EL (cell line): ENCODE measurements at places on chromosomes 1 and 21.

DNA sequence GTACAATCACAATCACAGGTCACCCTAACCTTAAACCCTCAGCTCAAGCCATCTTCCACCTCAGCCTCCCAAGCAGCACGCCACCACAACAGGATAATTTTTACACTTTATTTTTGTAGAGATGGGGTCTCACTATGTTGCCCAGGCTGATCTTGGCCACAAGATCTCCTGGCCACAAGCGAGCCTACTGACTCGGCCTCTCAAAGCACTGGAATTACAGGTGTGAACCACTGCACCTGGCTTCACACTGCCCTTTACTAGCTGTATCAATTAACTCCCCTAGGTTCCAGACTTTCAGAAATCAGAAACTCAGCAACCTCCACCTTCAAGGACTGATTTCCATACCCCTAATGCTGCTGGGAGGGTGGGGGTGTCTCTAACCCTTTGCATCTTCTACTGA, 37.0 kb downstream of the NUP133 start:
- DNase-seq, result no peak

- peak; percentile 59 for DNase-seq
Observed at GRCh38 chr1:68321084-68321685, 88.9 kb upstream of the WLS start.

GRCh38 chr1:205236526-205236925, 8.8 kb downstream of the TMCC2 start:
- DNase-seq, result no peak

DNA sequence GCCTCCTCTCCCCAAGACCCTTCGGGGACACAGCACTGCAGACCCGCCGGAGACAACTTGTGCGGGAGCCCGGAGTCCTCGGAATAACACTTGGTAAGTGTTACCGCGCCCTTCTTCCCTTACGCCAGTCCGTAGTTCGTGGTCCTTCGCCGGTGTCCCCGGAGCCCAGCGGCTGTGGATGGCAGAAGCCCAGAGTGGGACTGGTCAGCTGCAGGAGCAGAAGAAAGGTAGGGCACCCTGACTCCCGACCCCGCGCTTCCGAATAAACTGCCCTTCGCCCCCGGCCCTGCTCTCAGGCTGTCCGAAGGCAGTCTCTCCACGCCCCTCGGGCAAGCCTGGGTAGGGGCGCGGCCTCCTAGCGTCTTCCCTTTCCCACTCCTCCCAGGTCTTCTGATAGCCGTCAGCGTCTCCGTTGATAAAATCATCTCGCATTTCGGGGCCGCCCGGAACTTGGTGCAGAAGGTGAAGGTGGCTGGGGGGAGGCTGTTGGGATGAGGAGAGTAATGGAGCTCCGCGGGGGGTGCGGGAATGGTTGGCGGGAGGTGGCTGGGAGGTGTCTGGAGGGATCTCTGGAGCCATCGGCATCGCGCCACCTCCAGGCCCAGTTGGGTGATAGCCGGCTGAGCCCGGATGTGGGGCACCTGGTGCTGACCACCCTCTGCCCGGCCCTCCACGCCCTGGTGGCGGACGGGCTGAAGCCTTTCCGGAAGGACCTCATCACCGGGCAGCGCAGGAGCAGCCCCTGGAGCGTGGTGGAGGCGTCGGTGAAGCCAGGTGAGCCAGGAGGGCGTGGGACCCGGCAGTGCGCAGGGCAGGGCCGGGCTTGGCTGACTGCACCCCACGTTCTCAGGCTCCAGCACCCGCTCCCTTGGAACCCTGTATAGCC, 4.3 kb downstream of the RUSC1 start:
- peak; percentile 66 for DNase-seq

GRCh38 chr21:36663033-36663855, 35.7 kb upstream of the SIM2 start:
- peak; percentile 44 for DNase-seq

- DNase-seq, result no peak
Observed at GRCh38 chr1:101278845-101279244, 42.0 kb downstream of the S1PR1 start.

- DNase-seq, result peak; percentile 97
Observed at GRCh38 chr1:153963030-153963849, at the start of gene SLC39A1. TSS of gene SLC39A1 (minus strand) at chr1:153963537. CDS start at chr1:153962715, 822 bp downstream.

DNA sequence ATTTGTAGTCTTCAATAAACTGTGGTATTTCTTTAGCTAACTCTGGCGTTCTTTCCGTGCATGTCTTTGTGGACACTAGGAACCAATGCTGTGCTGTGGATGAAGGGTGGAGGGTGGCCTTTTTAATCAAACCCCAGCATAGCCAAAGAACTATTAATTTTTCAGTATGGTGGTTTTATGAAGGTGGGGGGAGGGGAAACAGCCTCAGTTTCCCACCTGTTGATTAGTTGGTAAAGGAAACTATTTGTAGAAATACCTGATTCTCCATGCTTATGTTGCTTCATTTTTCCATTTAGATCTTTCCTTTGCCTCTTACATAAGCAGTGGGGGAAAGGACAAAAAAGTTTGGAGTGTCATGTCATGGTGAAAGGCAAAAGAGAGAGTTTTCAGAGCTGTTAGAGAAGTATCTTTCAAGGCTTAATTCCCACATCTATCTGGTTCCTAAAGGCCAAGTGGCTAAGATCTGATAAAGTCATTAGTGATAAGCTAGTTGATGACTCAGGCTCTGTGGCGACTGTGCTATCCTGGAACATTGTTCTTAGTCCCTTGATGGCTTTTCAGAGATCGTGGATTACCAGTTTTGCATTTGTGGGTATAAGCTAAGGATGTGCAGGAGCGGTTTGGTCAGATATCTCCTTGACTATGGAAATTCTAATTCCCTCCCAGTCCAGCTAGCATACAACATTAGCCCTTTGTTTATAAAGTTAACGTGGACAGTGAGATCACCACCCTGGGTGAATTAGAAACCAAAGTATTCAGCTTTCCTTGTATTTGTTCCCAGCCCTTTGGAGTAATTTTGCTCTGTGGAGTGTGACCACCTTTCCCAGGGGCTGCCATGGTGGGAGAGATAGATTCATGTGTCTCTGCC, 8.7 kb upstream of the HAX1 start:
- no peak for DNase-seq

- DNase-seq, result no peak
Observed at GRCh38 chr21:33659568-33659949, 17.3 kb downstream of the ITSN1 start.

DNA sequence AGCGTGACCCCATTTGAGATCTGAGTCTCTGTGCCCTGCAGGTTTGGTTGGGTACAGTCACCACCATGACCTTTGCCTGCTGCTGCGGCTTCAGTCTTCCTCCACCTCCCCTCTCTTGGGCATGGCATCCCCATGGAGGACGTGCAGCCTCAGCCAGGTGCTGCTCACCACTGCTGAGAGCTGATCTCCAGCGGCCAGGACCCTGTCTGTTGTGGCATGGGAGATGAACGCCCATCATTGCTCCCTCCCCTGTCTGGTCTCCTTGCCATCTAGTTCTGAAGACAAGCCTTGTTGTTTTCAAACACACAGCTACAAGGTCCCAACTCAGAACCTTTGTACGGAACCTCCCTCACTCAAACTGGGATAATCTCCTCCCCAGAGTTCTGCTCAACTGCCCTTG, 19.2 kb upstream of the PKP1 start:
- no peak for DNase-seq

DNA sequence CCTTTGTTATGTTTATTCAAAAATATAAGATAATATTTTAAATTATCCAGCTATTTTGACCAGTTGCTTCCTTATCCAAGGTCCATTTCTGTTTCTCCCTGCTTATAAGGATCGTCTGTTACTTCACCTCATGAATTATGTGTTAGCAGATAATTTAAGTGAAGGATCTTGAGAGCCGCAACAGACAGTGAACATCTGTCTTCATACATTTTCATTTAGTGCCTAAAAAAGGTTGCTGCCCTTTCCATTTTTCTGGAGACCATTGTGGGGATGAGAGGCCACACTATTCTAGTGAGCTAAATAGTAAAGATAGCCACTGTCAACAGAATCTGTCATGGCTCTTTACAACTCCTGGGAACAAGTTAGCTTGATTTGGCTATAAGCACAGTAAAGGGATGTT, 154.0 kb downstream of the CLEC20A start:
- no peak for DNase-seq

- DNase-seq, result no peak
Observed at GRCh38 chr1:40853885-40854170, 8.3 kb downstream of the CITED4 start.

DNA sequence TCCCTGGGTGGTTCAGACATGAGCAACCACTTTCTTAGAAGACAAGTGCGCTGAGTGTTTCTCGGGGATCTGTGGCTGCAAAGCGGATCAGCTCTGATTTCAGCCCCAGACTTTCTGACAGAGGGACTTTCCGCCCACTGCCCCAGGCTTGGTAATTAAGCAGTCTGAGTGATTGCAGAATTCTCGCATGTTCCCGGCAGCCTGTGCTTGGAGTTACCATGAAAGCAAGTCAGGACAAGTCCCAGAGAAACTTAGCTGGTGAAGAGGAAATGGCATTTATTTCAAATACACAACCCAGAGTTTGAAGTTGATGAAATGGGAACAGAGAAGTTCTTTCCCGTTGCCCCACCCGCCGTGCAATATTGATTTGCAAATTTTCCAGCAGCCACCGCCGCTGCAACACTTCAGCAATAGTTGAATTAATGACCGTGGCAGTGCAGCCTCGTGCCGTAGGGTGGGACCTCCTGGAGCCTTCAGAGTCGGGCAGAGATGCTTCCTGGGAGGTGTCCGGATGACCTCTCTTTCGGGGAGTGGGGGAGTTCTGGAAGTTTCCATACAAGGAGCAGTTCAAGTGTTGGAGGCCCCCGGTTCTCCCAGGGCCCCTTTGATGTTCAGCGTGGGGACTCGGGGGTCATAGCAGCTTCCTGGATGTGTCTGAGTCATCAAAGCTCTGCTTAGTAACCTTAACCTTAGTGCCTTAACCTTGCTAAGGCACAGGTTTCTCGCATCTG, 134.7 kb downstream of the KAZN start:
- DNase-seq, result peak; percentile 11

DNA sequence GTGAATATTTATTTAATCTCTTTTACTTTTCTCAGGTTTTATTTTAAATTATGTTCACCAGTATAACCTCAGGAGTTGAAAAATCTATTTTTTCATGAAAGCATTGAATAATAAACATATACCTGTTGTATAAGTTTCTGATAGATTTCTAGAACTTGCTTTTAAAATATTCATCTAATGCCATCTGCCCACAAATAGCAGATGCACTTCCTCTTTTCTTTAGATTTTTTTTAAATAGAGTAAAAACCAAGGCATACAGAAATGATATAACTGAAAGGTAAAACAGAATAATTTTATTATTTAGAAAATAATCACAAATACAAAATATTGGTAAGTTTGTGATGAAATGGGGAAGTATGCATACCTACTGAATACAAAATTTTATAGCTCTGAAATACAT, 130.7 kb upstream of the PRMT6 start:
- DNase-seq, result no peak
